ENCODE measurements at places on chromosomes 1 and 21. TPM values are rescaled to one million over a fixed set of nuclear protein-coding genes. Genes with fewer than 3 reads are reported as not detected.

Gene C1orf21
- 15.1 TPM for total RNA-seq

Gene PPIH
- 23.5 TPM for total RNA-seq

Gene NLRP3
- 0.12 TPM for total RNA-seq

Gene PLEKHA6
- 1.5 TPM for total RNA-seq

Gene AMPD1
- not detected for total RNA-seq

Gene NTMT2
- 0.43 TPM for total RNA-seq

Gene GUCA2A
- total RNA-seq, result not detected

GRCh38 chr1:211915924-211916323, 85.4 kb upstream of the LPGAT1 start:
- peaks cover 13% of the 10 kb centered on the region for H3K4me1 ChIP-seq
- no peak overlapping the region for H3K4me3 ChIP-seq
- no peak overlapping the region for H3K27ac ChIP-seq
- H3K27me3 ChIP-seq, result no peaks in the 10 kb centered on the region
- no peak for DNase-seq

GRCh38 chr1:95957748-95958147, 723.7 kb downstream of the RWDD3 start:
- H3K4me3 ChIP-seq, result no peak overlapping the region
- H3K27ac ChIP-seq, result no peak overlapping the region
- DNase-seq, result peak; percentile 40
- H3K4me1 ChIP-seq, result no peaks in the 10 kb centered on the region
- H3K36me3 ChIP-seq, result no peaks in the 10 kb centered on the region
- no peaks in the 10 kb centered on the region for H3K27me3 ChIP-seq

DNA sequence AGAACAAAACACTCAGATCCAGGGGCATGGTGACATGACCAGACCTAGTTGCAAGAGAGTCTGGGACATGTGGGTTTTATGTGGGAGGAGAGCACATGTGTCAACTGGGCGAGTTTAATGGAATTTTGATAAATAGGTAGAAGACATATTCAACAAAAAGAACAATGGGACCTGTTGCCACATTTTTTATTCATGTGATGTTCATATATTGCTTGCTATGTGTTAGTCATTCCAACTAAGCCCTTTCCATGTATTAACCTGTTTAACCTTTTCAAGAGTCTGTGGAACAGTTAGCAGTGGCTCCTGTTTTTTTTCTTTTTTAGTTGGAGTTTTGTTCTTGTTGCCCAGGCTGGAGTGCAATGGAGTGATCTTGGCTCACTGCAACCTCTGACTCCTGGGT, 30.1 kb upstream of the CSF3R start:
- no peak overlapping the region for H3K4me3 ChIP-seq
- no peaks in the 10 kb centered on the region for H3K4me1 ChIP-seq

GRCh38 chr1:70234733-70235132, 13.6 kb downstream of the SRSF11 start:
- peaks cover 69% of the 10 kb centered on the region for H3K36me3 ChIP-seq
- no peak for DNase-seq
- no peak overlapping the region for H3K27ac ChIP-seq
- H3K4me3 ChIP-seq, result no peak overlapping the region
- H3K27me3 ChIP-seq, result no peaks in the 10 kb centered on the region
- no peaks in the 10 kb centered on the region for H3K4me1 ChIP-seq

- DNase-seq, result no peak
- no peak overlapping the region for H3K4me3 ChIP-seq
- no peaks in the 10 kb centered on the region for H3K36me3 ChIP-seq
- H3K27me3 ChIP-seq, result no peaks in the 10 kb centered on the region
- no peak overlapping the region for H3K27ac ChIP-seq
These were observed 165.8 kb upstream of the HMCN1 start for GRCh38 chr1:185568155-185569123.

- no peaks in the 10 kb centered on the region for H3K36me3 ChIP-seq
- no peak overlapping the region for H3K27ac ChIP-seq
These were observed 13.1 kb downstream of the C1orf115 start for GRCh38 chr1:220703305-220703704.

- no peak overlapping the region for H3K4me3 ChIP-seq
- H3K4me1 ChIP-seq, result no peaks in the 10 kb centered on the region
- no peak for DNase-seq
These were observed 103.1 kb downstream of the LHX8 start for GRCh38 chr1:75237316-75237715.

- H3K27me3 ChIP-seq, result no peaks in the 10 kb centered on the region
- DNase-seq, result no peak
- H3K4me3 ChIP-seq, result no peak overlapping the region
These were observed 1304.2 kb upstream of the ADGRL4 start for GRCh38 chr1:80310703-80311245.

Data from astrocyte (in vitro differentiated cells and primary cell).